Anterior cingulate cortex (tissue), 58 donors: ENCODE measurements at places on chromosomes 6 and 20.

DNA sequence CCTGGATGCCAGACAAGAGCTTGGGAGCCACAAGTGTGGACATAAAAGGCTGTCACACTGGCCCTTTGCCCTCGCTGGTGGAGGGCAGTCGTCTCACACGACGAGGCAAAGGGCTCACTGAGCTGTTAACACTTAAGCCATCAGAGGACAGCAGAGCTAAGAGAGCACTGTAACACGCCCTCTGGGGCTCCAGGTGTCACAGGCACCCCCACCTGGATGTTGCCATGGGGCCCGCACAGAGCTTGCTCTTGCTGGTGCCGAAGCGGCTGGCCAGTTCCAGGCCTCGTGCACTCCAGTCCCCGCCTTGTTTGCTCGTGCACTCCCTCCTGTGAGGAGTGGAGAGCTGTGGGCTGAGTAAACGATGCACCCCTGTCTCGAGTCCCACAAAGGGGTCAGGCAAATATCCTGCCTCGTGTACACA, 37.4 kb downstream of the SLC35D3 start:
- DNase-seq, result no peak

- DNase-seq, result no peak
Measured at GRCh38 chr6:6661684-6662083, 73.2 kb downstream of the LY86 start.

- DNase-seq, result no peak
Measured at GRCh38 chr6:72623808-72624207, 1.9 kb downstream of the KCNQ5 start.

- no peak for DNase-seq
Measured at GRCh38 chr20:49969234-49969633, 13.5 kb upstream of the SNAI1 start.

DNA sequence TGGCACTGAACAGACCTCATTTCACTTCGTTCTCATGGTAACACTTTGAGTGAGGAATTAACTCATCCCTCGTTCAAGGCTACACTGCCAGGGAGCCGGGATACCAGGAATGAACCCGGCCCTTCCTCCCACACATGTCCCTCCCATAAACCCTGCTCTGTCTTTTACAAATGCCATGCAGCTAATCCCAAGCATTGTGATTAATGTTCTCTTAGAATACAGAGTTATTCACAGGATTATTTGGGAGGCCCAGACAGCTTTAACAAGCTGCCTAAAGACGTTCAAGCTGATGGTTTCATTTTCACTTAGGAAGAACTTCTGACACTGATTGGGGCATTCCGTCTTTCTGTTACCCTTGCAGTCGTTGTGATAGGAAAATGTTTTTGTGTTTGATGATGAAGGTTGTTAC, 42.5 kb upstream of the CD83 start:
- no peak for DNase-seq

DNA sequence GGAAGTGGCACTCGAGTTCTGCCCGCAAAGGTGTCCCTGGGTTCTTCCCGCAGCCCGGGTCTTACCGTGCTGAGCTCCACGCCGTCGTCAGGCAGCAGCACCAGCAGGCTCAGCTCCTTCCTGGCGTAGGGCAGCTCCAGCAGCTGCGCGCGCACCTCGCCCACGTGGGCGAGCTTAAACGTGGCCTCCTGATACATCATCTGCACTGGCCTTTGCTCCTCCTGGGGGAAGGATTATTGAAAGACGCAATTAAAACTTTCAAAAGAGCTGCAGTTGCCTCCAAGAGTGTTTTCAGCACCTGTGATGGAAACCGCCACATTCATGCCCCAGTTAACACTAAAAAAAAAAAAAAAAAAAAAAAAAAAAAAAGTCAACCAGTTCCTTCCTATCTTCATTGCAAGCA, 11.3 kb downstream of the SERPINB9 start:
- DNase-seq, result peak; percentile 5

DNA sequence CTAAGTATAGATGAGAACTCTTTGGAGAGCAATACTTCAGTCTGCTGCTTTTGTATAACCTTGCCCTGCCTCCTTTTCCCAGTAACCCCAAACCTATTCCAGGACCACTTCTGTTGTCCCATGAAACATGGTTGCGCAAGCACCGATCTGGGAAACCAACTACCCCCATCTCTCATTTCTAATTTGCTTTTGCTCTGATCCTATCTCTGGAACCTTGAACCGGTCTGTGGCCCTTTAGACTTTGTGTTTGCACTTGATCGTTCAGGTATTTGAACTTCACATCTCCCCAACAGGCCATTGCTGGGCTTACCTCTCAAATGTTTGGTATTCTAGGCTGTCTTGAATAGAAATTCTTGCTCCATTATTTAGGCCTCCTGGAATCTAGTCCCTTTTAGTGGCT, 25.0 kb downstream of the L3MBTL3 start:
- DNase-seq, result no peak

- DNase-seq, result no peak
Measured at GRCh38 chr6:157077251-157077650, 246.1 kb downstream of the TMEM242 start.

- DNase-seq, result peak; percentile 6
Measured at GRCh38 chr20:48153523-48153922, 368.2 kb upstream of the SULF2 start.

DNA sequence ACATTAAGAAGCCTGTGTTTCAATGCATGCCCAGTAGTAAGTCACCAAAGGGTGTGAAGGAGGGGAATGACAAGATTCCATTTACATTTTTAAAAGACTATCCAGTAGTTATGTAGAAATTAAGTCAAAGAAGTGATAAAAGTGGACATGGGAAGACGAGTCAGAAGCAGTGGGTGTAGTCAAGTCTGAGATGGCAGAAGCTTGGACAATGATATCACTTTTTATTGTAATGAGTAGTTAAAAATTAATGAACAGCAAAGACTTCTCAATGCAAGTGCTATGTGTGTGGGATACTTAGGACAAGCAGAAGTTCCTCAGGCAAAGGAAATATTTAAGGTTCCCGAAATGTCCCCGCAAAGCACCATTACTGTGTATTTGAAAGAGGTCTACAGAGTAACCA, 156.0 kb downstream of the DST start:
- no peak for DNase-seq

GRCh38 chr6:56659721-56660380, 17.2 kb upstream of the DST start:
- DNase-seq, result no peak

DNA sequence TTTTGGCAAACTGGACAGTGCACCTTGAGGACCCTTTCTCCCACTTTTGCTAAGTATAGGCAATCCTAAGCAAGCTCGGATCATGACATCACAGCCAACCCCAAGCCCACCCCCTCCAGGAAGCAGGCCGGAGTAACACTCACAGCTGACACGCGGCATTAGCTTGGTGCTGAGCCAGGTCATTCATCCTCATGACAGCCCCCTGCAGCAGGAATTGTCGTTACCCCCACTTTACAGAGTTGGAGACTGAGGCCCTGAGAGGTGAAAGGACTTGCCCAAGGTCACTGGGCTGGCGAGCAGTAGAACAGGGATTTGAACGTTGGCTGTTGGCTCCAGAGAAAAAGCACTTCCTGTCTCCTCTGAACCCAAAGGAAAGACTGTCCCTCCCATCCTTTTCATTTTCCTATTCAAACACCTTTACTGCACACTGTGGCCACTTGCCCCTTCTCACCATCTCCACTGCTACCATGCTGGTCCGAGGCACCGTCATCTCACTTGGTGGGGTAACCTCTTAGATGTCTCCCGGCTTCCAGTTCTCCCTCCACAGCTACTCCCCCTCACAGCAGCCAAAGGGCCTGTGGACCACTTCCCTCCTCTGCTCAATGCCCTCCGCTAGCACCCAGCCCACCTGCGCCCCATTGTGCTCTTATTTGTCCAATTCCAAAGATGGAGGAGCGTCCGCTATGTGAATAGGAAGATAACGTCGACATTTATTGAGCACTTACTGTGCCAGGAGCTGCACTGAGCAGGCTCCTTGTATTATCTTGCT, 84.7 kb downstream of the PREX1 start:
- no peak for DNase-seq

DNA sequence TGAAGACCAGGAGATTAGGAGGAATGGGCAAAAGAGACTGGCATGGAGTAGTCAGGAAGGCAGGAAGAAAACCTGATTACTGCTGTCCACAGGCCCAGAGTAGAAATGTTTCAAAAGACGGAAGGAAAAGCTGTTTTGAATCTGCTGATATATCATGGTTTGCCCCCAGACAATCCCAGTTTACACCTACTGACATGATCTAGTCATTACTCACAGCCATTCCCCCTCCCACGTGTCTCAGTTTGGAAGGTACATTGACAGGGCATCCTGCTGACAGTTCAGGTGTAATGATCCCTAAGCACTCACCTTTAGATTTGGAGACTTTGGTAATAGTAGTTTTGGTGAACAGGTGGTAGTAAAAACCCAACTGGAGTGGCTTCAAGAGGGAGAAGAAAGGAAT, 9.8 kb upstream of the TXNDC5 start:
- no peak for DNase-seq

DNA sequence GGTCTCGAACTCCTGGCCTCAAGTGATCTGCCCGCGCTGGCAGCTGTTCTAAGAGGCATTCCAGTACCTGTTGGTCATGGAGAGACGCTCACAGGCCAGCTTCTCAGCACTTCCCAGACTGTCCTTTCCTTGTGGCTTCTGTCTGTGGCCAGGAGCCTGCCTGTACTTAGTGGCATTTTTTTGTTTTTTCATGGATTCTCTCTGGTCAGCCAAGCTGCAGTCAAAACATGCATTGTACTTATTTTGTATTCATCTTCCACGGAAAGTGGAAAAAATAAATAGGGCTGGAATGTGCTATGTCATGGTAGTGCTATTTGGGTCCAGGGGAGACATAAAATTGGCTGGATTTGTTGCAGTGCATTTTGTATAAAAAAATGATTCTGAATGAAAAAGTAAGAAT, 29.1 kb downstream of the ZDHHC14 start:
- no peak for DNase-seq

DNA sequence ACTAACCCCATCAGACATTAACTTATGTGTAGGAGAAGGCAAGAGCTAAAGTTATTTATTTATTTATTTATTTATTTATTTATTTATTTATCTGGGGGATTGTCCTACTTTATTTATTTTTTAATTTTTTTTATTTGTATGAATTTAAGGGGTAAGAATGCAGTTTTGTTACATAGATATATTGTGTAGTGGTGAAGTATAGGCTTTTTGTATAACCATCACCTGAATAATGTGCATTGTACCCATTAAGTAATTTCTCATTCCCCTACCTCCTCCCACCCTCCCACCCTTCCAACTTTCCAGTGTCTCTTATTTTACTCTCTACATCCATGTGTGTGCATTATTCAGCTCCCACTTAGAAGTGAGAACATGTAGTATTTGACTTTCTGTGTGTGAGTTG, 51.6 kb downstream of the SPTLC3 start:
- DNase-seq, result no peak

DNA sequence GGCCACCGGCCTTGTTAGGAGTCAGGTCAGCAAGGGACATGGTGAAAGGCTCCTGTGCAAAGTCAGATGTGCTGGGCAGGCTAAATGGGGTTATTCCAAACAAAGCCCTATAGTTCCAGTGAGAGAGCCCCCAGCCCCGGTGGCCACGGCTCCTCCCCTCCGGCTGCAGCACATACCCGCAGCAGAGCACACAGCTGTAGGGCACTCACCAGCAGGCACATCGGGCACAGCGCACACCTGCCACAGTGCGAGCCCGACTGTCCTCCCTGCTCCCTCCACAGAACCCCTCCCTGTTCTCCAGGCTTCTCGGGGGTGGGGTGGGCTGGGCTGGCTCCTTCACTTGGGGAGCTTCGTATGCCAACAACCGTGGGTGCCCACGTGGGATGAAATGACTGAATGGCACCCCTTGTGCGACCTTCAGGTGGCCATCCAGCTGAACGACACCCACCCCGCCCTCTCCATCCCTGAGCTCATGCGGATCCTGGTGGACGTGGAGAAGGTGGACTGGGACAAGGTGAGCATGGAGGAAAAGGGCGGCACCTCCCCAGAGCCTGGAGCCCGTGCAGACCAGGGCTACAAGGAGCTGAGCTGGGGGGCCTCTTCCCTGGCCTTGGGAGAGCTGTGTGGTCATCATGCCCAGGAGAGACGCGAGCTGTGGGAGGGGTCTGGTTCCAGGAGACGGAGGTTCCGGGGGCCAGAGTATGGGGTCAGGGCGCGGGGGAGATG, 30.9 kb downstream of the PYGB start:
- DNase-seq, result no peak

- no peak for DNase-seq
Measured at GRCh38 chr6:1615151-1615852, 5.6 kb downstream of the FOXC1 start.

- no peak for DNase-seq
Measured at GRCh38 chr6:14089224-14089623, 28.3 kb upstream of the CD83 start.

DNA sequence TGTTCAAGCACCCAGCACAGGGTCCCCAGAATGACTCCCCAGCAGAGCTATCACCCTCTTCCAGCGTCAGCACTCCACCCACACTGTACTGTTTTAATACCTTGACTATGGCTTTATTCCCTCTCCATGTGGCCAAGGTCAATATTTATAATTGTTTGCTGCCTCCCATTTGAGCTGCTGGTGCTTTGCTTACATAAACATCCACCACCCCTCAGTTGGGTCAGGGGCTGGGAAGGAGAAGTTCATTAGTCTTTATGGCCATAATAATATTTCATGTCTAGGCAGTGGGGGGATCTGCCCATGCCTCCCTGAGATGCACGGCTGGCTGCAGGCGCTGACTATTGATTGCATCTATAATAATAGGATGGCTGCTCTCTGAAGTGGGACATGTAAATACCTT, 41.8 kb upstream of the SAYSD1 start:
- no peak for DNase-seq

DNA sequence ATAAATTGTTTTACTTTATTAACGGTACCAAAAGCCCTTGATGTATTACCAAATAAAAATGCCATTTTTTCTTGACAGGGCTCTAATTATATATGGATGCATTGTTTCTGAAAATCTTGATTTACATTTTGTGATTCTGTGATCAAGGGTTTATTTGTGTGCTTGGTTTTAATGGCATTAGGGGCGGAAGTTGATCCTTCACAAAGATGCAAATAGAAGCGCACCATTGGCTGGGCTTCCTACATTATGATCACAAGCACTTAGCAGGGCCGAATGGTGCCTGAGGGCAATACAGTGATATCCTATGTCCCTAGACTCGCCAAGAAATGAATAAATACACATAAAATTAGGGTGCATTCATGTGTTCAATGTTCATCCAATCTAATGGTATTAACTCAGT, 172.9 kb upstream of the UST start:
- DNase-seq, result no peak

- no peak for DNase-seq
Measured at GRCh38 chr6:119122336-119122735, 43.9 kb upstream of the FAM184A start.
